Activated T-cell treated with anti-CD3 and anti-CD28 coated beads for 4 hours (primary cell): ENCODE measurements at places on chromosomes 2 and 18.

- no peak for DNase-seq
These were observed 106.4 kb downstream of the POLR1A start for GRCh38 chr2:85999061-85999831.

DNA sequence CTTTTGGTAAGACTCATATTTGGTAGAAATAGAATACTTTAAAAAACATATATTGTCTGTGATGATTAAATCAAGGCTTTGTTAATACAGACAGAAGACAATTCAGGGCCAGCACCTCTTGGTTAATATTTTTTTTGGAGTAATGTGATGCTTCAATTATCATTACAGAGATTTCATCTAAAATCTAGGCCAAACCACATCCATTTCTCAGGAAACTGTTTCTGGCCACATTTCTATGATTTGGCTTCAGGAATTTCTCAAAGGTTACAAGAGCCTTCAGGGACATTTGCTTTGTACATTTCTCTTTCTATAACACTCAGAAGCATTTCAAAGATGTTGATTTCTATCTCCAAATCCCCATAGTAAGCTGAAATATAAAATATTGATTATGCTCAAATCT lies 614.9 kb downstream of the LRP1B start:
- DNase-seq = no peak

DNA sequence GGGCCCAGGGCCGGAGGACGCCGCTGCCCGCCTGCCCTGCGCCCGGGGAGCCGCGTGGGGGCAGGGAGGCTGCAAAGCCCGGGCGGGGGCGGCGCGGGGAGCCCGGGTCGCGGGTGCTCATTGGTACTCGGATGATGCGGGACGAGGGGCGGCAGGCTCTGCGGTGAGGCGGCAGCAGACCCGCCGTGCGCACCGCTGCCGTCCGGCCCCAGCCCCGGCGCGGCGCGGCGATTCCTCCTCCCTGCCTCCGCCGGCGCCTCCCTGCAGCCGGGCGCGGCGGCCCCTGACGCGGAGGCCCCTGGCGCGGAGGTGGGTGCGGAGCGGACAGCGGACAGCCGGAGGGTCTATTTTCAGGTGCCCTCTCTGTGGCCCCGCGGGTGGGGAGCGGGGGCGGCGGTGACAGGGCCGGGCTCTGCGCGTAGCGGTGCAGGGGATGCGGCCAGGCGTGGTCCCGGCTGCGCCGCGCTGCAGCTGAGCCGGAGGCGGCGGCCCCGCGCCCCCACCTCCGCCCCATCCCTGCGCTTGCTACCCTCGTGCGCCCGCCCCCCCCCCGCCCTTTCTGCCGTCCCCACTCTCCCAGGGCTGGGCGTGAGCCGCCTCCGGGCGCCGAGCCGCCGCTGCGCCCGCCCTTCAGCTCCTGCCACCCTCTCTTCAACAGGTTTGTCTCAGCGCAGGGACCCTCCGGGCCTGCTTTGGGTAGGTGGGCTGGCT lies 640 bp downstream of the SPTBN1 start:
- no peak for DNase-seq

DNA sequence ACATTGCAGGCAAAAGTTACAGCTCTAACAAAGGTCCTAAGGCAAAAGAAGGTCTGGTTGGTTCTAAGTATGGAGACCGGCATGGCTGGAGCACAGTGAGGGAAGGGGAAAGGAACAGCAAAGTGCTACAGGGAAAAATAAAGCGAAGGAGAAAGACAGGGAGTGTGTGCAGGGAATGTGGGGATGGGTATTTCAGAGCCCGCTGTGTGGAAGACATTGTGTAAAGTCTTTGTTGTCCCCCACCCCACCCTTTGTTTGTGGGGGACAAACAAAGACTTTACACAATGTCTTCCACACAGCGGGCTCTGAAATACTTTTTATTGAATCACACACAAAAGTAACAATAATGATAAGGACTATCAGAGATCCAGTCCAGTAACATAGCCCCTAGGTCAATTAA lies 28.9 kb upstream of the C2orf15 start:
- DNase-seq = no peak

- DNase-seq = no peak
These were observed 14.6 kb upstream of the ITGAV start for GRCh38 chr2:186575302-186575701.

GRCh38 chr18:23810396-23810795 lies 121.1 kb downstream of the LAMA3 start:
- DNase-seq = peak; percentile 5

- DNase-seq = no peak
These were observed 34.9 kb upstream of the LCLAT1 start for GRCh38 chr2:30412047-30412683.

DNA sequence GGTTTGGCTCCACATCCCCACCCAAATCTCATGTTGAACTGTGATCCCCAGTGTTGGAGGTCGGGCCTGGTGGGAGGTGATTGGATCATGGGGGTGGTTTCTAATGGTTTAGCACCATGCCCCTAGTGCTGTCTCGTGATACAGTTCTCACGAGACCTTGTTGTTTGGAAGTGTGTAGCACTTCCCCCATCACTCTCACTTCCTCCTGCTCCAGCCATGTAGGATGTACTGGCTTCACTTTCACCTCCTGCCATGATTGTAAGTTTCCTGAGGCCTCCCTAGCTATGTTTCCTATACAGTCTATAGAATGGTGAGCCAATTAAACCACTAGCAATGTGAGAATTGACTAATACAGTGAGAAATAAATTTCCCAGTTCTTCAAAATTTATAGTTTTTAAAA lies 325.9 kb downstream of the FSIP2 start:
- no peak for DNase-seq

- peak; percentile 15 for DNase-seq
These were observed at the start of gene KRTCAP3 for GRCh38 chr2:27441958-27442919. Gene KRTCAP3, plus strand, starts transcription at chr2:27442381. Its CDS starts 32 bp downstream, at chr2:27442413.

DNA sequence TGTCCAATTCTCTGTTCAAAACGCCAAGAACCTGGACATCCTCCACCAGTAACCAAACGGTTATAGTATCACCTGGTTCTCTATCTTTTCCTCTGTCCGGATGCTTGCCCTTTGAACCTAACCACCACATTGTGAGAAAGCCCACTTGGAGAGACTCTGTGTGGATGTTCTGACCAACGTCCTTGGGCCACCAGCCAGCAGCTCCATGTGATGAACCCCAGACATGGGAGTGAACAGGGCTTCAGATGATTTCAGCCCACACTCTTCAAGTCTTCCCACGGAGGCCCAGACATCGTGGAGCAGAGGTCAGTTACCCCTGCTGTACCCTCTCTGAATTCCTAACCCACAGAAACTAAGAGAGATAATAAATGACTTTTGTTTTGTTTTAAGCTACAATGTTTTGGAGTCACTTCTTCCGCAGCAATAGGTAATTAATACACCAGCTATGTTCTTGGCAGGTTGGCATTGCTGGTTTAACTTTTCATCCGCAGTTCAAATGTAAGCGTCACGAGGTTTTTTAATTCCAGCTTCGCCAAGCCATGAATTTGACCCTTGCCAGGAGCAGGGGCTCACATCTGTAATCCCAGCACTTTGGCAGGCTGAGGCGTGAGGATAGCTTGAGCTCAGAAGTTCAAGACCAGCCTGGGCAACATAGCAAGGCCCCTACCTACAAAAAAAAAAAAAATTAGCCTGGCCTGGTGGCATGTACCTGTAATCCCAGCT lies 36.1 kb upstream of the ZNF532 start:
- no peak for DNase-seq

DNA sequence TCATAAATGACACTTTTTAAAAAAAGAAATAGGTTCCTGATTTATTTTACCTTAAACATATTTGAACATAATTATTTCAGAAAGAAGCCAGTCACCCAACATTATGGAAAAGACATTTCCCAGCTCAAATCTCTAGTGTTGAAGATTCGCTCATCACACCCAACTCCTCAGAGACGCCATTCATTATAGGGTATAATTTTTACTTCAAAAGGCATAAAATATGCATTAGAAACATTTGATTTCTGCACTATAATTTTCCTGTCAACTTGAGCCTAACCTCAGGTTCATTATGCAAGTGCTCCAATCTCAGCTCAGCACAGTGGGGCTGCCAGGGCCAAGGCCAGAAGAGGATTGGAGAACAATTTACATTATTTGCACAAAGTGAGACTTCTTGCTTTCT lies 58.8 kb upstream of the TTN start:
- no peak for DNase-seq

DNA sequence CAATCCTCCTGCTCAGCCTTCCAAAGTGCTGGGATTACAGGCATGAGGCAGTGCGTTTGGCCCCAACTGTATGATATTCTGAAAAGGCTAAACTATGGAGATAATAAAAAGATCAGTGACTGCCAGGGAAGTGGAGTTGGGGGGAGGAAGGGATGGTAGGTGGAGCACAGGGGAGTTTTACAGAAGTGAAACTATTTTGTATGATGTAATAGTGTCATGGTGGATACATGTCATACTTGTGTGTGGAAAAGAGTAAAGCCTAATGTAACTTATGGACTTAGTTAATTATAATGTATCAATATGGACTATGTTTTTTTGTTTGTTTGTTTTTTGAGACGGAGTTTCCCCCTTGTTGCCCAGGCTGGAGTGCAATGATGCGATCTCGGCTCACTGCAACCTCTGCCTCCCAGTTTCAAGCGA lies 2.9 kb upstream of the GGCX start:
- no peak for DNase-seq

- DNase-seq = no peak
These were observed 676 bp upstream of the AGPS start for GRCh38 chr2:177391822-177392372.

- DNase-seq = no peak
These were observed 91.8 kb downstream of the TGIF1 start for GRCh38 chr18:3541549-3542386.

- DNase-seq = no peak
These were observed 118.2 kb downstream of the PAX3 start for GRCh38 chr2:222180619-222181018.

GRCh38 chr2:141058556-141058955 lies 1072.3 kb downstream of the LRP1B start:
- no peak for DNase-seq

DNA sequence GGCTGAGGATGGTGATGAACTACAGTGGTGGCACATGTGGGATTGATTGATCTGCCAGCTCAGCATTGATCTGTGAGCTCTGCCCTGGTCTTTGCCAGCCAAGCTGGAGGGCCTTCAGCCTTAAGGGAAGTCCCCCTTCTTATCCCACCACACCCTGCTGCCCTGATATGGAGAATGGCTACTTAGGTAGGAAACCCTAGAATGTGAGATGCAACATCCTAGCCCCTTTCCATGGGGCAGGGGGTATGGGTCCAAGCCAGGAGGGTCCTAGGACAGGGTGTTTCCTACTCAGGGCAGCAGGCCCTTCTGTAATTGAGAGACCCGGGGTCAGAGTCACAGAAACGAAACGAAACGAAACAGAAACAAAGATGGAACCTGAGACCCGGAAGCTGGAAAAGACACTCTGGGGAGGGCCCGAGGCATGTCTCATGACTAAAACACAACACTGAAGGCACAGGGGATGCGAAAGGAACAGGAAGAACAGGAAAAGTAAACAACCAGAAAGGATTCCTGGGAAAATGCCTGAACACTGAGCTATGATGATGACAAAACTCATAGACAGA lies 16.9 kb upstream of the SULT1C2 start:
- no peak for DNase-seq

DNA sequence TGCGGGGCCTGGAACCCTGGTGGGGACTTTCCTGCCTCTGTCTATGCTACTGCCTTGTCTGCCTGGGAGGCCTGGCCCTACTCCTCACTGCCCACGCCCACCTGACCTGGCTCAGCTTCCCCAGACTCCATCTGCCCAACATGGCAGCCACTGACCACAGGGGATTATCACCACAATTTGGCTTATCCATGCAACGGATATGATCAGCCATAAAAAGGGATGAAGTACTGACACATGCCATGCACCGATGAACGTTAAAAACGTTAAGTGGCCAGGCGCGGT lies 5.9 kb upstream of the KCNF1 start:
- no peak for DNase-seq

DNA sequence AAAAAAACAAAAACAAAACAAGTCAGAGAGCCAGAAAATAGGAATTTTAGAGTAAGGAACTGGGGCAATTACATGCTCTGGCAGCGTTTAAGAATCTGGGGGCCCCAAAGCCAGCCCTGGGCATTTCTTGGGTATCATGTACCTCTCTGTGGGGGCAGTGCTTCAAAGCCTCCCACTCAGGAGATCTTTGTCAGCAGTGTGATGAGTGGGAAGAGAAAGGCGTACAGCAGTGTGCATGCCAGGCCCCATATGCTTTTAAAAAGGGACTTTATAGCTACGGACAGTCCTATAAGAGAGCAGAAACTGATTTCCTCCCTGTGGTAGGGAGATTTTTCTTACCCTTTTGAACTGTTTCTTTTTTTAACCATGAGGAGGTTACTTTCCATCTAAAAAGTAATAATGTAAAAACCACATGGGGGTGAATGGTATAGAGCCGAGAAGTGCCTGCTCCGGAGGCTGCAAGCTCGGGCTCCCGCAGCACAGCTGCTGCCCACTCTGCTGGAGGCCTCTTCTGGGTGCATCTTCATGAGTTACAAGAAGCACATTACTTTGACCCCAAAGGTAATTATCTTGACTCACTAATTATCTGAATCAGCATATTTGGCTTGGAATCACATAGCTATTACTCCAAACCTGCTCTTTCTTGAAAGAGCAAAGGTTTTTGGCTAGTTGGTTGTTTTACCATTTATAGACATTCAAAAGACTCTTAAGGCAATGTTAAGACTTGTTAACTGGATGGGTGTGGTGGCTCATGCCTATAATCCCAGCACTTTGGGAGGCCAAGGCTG lies 46.4 kb downstream of the PROC start:
- peak; percentile 8 for DNase-seq

DNA sequence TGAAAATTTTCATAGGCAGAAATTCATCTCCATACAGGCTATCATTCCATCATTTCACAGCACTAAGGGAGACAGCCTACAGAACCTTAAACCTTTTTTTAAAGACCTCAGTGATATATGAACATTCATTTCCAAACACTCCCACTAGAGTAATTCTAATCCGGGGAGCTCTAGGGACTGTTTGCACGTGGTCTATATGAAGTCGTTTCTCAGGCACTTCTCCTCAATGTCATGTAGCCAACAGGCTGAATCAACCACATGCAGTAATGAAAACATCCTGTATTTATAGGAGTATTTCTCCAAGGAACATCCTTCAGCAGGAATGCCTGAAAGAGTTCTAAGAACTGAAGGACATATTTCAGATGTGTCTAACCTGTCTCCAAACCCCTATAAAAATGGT lies 97.3 kb upstream of the CREB1 start:
- no peak for DNase-seq

DNA sequence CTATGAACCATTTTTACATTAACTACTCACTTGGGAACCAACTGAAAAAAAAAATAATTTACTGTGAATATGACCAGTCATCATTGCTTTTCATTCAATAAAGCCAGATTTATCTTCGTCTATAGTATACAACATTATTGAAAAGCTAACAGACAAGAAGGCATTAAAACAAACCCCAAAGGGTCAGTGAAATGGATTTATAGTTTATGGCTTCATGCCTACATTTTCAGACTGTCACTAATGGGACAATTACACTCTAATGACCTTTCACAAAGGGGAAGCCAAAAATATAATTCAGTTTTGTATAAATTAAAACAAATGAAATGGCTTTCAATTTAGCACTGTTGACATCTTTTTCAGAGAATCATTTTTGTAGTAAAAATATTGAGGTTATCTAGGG lies 169.1 kb downstream of the DSEL start:
- DNase-seq = no peak
